ENCODE measurements at places on chromosomes 16 and 17.
A peak's percentile ranks its signal among the peaks of the same experiment; 100 is the strongest.

- DNase-seq, result no peak
Observed at GRCh38 chr16:83806731-83807130, 1.0 kb upstream of the HSBP1 start.

DNA sequence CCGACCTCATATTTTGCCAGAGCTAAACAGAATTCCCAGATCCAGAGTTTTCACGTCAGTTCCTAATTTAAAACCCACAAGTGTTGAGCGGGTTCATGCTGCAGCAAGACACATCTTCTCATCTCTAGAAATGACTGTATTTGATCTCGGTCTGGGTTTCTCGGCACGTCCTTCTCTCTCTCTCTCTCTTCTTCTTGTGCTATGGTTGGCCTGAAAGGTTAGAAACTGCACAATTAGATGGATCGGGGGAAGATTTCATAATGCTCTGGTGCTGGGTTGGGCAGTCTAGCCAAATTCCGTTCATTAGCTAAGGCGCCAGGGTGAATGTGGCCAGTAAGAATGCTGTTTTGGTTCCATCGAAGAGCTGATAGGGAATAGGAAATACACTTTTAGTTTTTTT is 158.9 kb upstream of the NOG start:
- DNase-seq, result no peak

DNA sequence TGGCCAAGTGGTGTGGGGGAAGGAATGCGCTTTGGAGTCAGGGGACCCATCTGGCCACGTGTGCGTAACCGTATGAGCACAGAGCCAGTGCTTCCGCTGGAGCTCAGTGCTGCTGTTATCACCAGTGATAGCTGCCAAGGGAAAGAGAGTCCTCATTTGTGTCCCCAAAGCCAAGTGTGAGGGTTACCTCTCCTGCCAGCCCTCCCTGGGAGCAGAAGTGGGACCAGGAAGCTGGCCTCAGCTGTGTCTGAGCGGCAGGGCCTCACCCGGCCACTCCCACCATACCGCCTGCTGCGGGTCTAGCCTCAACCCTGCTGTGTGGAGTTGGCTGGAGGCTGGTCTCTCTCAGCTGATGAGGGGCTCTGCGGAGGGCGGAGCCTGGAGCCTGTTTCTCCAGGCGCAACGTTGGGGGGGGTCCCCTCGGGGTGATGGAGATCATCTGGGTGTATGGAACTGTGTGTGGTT is 44.5 kb downstream of the MEAK7 start:
- no peak for DNase-seq

DNA sequence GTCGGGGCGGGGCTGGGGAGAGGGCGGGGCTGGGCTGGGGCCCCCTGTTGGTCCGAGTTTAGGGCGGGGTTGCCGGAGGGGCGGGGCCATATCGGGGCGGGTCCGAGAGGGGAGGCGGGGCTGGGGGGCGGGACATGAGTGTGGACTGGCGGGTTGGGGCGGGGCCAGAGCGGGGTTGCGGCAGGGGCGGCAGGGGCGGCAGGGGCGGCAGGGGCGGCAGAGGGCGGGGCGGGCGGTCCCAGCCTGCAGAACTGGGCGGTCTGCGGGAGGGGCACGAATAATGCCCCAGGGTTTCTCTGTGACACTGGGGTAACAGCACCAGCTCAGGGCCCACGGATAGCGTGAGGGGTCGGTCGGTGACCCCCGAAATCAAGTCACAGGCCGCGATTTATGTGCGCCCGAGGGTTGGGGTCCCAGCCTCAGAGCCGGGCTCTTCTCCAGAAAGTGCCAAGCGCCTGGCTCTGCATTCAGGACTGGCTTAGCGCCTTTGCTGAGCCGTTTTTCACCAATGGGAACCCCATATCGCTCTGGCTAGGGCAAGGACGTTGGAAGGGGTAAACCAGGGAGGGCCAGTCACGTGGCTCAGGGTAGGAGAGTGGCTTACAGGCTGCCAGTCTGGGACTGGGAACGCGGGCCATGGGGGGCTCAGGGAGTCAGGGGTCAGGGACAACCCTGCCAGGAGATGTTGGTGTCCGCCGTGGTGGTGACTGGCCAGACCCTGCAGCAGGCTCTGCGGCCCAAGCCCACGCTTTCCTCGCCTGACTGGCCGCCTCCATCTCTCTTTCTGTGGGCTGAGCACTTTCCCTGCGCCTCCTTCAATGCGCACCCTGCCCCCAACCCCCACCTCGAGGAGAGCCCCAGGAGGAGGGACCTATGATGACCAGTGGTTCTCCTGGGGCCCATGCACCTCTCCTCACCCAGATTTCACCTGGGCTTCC is 1.2 kb upstream of the METTL26 start:
- no peak for DNase-seq

- no peak for DNase-seq
Observed at GRCh38 chr16:982145-983043, 824 bp downstream of the SOX8 start.

DNA sequence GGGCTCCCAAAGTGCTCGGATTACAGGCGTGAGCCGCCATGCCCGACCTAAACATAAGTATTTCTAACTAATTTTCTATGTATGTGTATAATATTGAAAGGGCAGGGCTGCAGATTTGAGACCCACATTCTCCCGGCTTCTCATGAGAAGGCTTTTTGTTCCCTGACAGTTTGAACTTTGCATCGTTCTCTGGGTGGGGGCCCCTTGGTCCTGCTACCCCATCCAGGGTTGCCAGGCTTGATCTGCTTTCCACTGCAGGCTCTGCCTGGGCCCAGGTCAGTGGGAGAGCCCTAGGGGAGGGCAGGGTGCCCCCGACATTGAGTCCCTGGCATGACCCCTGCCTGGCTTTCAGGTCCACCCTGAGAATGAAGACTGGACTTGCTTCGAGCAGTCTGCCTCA is 32.3 kb downstream of the SEC14L5 start:
- no peak for DNase-seq

- no peak for DNase-seq
Observed at GRCh38 chr17:58344791-58345157, 7.2 kb downstream of the SUPT4H1 start.

- DNase-seq, result no peak
Observed at GRCh38 chr17:8120520-8121406, 2.4 kb upstream of the ALOXE3 start.

- no peak for DNase-seq
Observed at GRCh38 chr17:64503821-64504768, 2.0 kb downstream of the DDX5 start.

DNA sequence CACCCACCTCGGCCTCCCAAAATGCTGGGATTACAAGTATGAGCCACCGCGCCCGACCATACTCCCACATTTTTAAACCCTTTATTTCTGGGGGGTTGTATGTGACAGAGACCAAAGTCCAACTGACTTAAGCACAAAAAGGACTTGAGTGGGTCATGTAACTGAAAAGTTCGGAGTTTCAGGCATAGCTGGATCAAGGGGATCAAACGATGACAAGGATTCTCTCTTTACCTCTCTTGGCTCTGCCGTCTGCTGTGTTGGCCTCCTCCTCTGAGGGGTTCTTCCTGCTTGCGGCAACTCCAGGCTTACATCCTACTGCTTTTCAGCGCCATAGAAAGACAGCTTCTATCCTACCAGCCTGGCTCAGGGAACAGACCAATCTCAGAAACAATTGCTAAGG is 9.2 kb upstream of the SBK1 start:
- no peak for DNase-seq

- DNase-seq, result no peak
Observed at GRCh38 chr16:5982979-5983378, 885.4 kb upstream of the EEF2KMT start.

DNA sequence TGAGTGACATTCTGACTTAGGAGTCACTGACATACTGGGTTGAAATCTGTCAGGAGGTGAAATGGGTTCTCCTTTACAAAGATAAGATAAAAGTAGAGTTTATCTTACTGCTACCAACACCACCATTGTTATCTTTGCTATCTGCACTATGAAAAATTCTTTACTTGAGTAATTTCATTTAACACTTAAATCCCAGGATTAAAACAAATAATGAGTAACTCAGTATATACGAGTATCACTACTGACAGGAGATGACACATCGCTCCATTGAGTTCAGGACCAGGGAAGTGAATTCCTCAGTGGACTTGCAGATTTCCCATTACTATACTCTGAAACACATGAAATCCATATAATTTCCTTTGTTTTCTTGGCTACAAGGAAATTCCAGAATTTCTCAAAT is 242.1 kb upstream of the NLRP1 start:
- DNase-seq, result no peak

- DNase-seq, result no peak
Observed at GRCh38 chr17:8520981-8521380, 85.3 kb downstream of the NDEL1 start.

DNA sequence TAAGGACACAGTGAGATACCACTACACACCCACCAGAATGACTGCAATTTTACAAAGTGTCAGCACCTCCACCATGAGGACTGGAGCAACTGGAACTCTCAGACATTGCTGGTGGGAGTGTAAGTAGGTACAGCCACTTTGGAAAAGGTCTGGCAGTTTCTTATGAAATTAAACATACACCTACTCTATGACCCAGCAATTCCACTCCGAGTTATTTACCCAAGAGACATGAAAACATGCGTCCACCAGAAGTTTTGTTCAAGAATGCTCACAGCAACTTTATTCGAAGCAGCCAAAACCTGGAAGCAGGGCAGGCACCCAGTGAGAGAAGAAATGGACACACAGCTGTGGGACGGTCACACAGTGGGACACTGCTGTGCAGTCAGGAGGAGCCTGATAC is 384.0 kb downstream of the SOX9 start:
- no peak for DNase-seq

GRCh38 chr16:84043486-84044117 is 1.0 kb upstream of the SLC38A8 start:
- DNase-seq, result no peak

GRCh38 chr17:79707931-79708891 is 22.5 kb upstream of the ENPP7 start:
- peak; percentile 34 for DNase-seq

DNA sequence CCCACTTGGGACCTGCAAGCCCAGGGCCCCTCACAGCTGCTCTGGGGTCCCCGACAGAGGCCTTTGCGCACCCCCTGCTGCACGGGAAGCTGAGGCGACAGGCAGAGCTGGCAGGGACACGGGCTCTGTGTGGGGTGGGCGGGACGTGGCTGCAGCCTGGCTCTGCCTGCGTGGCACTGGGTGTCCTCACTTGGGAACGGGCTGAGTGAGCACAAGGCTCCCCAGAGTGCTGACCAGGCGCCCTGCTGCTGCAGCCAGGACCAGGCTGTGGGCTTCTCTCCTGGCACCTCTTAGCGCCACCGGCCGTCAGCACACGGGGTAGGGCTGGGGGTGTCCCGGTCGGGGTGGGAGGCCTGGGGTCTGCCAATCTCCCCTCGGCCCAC is 6.6 kb downstream of the C1QTNF8 start:
- DNase-seq, result no peak

DNA sequence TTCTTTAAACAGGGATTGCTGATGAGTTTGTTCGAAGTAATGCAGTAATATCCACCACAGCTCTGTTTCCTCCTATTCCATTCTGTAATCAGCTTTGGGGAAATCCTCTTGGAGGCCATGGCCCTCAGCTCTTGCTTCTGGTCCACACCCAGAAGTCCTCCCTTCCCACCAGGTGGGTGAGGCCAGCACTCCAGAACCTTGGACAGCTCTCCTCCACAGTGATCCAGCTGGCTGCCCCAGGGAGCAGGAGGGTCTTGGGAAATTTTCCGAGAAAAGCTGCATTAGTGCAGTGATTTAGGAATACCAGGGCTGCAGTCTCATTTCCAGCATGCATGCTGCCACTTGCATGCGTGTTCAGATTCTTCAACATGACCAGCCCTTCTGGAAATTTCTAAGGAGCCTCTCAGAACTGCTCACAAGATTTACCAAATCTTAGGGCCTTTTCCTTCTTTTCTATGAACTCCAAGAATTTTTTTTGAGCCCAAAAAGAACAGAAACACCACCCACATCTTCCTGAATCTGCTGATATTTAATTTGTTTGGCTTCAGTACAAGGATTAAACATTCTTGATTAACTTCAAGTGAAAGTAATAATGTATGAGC is 4.2 kb downstream of the SMPD3 start:
- DNase-seq, result no peak

DNA sequence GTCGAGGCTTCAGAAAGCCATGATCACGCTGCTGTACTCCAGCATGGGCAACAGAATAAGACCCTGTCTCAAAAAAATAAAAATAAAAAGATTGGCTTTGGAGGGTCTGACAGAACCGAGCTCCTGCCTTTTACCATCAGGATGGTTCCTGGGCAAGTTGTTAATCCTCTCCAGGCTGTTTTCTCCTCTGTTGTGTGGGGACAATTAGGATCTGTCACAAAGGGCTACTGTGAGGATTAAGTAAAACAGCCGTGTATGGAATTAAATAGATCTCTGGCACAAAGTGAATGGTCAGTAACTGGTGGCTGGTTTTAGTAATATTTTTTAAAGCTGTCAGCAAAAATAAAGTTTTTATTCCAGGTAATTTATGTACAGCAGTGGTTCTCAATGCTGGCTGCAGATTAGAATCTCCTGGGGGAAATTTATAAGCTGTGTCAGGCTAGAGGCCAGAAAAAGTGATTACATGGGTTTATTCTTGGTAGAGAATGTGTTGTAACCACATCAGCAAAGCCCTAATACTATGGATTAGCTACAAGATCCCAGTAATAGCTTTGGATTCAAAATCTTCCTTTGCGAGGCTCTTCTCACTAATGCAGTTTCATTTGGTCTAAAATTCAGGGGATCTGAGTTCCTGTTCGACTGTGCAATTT is 47.2 kb downstream of the GPRC5B start:
- DNase-seq, result no peak

DNA sequence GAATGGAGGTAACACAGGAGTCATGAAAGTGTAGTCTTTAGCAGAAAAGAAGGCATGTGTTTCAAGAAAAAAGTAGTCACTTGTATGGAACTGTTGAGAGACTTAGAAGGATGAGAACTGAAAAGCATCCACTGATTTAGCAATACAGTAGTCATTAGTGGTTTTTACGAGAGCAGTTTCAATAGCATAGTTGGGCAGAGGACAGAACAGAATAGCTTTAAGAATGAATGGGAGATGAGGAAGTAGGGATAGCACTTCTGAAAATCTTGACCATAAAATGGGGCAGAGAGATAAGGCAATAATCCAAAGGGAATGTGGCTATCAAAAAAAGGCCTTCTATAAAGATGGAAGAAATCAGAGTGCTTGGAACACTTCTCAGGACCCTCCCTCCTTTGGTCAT is 64.8 kb upstream of the C17orf78 start:
- no peak for DNase-seq

DNA sequence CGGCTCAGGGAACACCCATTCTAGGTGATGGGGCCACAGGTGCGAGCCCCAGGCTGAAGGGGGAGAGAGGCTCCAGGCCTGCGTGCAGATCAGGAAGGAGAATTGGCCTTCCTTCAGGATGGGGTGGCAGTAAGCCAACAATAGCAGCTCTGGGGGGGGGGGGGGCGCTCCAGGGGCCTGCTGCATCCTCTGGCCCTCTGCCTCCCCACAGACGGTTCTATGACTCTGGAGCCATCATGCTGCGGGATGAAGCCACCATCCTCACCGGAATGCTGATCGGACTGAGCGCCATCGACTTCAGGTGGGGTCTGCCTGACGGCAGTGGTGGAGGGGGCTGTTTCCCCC is 6.1 kb downstream of the RUNDC3A start:
- DNase-seq, result no peak

GRCh38 chr17:7141824-7142223 is 27.2 kb upstream of the ASGR2 start:
- no peak for DNase-seq
